Stimulated activated CD4-positive, alpha-beta T cell treated with anti-CD3 and anti-CD28 coated beads, Interleukin-1b, Interleukin-23, amount 100 ng/mL, for 4 hours (primary cell): ENCODE measurements at places on chromosomes 5 and 9.

DNA sequence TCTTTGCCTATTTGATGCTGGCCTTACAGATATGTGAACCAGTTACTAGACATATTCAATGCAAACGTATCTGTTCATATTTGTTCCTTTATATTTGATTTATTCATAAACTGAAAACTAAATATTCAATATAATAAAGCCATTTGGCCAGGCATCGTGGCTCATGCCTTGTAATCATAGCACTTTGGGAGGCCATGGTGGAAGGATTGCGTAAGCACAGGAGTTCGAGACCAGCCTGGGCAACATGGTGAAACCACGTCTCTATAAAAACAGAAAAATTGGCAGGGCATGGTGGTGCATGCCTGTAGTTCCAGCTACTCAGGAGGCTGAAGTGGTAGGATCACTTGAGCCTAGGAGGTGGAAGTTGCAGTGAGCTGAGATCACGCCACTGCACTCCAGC, 49.2 kb upstream of the CTNNAL1 start:
- no peak for DNase-seq

GRCh38 chr5:147887026-147887627, 8.6 kb downstream of the SCGB3A2 start:
- DNase-seq, result no peak

DNA sequence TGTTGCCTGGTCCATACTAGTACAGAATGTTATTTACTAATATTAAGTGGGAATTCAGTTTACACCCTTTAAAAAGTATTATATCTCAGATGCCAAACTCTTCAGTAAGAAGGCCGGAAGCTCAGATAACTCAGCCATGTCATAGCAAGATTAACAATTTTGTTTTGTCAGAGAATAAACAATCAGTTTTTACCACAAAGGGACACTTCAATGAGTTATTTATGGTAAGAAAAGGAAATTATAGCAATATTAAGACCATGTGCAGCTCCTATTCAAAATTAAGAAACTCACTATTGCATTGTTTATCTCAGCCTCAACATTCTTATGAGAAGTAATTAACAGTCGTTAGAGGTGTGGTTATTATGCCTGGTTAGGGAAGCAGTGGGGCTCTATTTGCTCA, 13.1 kb upstream of the ARL15 start:
- no peak for DNase-seq

GRCh38 chr5:169183576-169183975, 117.4 kb downstream of the SLIT3 start:
- DNase-seq, result no peak

DNA sequence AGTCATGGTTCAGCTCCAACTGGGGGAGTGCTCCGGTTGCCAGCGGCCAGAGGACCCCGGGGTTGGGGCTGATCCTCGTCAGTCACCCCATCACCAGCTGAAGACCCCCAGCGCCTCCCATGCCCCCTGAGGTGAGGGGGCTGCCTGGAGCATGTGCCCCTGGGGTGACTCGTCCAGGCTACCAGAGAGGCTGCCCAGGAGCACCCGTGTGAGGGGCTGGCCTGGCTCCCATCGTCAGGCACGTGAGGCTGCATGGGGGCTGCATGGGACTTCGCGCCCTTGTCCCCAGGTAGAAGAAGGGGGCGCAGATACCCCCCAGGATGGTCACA, 46.4 kb upstream of the EGFL7 start:
- no peak for DNase-seq

DNA sequence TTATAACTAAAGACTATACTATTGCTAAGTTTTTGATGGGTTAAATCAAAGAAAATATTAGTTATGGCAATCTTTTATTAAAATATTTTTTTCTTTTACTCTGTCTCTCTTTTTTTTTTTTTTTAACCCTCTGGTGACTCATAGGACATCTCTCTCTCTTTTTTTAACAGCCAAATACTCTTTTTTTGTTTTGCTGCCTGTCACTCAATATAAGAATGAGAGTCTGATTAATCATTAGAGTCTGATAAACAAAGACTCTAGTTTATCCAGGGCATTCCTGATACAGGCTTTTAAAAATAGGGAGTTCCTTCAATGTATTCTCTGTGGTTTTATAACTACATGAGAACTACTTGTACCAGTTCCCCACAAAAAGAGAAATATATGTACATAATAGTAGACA, 77.3 kb downstream of the SLC38A9 start:
- DNase-seq, result no peak

GRCh38 chr5:2277886-2278285, 395.2 kb upstream of the IRX4 start:
- DNase-seq, result no peak

GRCh38 chr9:89843074-89843473, 238.3 kb downstream of the GADD45G start:
- no peak for DNase-seq

DNA sequence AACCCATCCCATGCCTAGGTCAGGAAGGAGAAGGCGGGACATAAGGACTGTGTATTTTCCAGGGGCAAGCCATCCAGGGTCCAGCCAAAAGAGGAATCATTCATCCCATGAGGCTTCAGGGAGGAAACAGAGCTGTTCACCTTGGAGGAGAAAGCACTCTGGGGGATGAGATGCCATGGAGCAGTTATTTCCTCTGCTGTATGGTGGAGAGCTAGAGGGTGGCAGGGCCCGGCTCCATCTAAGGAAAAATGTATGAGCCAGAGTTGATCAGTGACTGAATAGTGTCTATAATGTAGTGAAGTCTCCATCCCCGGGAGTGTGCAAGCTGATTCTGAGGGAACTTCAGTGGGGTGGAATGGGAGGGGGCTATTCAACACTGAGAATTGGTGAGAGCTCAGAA, 8.0 kb downstream of the ENHO start:
- no peak for DNase-seq

DNA sequence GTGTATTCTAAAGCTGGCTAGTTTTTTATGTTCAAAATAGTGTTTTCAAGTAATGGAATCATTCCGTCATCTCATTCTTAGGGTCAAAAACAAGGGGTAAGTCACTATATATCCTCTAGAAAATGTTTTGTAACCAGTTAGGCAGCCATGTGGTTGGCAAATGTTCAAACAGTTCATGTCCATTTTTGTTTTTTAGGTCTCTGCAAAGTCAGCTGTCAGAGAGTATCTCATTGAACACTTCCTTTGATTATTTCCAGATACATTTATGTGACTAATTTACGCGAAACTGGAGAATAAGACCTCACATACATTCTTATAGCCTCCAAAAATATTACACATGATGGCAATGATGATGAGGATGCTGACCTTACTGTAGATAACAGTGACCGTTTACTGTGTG, 50.4 kb downstream of the TRIO start:
- DNase-seq, result no peak

- no peak for DNase-seq
Observed at GRCh38 chr5:4921929-4922328, 218.2 kb upstream of the ADAMTS16 start.

GRCh38 chr5:7493081-7493480, 97.1 kb downstream of the ADCY2 start:
- DNase-seq, result no peak

DNA sequence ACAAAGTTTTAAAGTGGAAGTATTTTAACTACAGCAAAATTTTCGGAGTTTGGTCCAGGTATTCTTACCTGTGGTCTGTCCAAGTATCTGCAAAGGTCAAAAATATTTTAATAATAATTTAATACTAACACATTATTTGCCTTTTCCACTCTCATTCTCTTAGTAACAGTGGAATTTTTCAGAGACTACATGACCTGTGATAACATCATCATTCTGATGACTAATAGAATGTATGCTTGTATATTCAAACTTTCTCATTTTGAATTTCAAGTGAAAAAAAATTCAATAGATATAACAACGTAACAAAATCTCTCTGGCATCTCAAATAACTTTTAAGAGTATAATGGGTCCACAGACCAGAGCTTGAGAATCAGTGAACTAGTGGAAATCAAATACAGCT, 78.3 kb downstream of the FBXL17 start:
- no peak for DNase-seq

GRCh38 chr5:115855959-115856358, 14.2 kb downstream of the AP3S1 start:
- DNase-seq, result no peak

- no peak for DNase-seq
Observed at GRCh38 chr9:111386386-111386785, 56.4 kb upstream of the OR2K2 start.

DNA sequence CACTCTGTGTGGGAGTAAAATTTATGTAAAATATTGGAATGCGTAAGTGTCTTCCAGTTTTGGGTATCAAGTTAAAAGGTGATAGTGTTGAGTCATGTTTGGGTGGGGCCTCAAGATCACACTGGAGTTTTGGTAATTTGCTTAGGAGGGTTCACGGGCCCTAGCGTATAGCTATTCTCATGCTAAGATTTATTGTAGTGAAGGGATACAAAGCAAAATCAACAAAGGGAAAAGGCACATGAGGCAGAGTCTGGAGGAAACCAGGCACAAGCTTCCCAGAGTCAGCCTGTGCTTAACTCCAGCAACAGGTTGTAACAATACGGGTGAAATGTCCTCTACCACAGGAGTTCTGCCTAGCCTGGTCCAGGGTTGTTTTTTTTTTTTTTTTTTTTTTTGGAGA, 20.2 kb downstream of the HSPA4 start:
- DNase-seq, result no peak

GRCh38 chr5:157658893-157659292, 6.7 kb upstream of the SOX30 start:
- no peak for DNase-seq

GRCh38 chr9:112015149-112015548, 118.5 kb downstream of the UGCG start:
- DNase-seq, result no peak

DNA sequence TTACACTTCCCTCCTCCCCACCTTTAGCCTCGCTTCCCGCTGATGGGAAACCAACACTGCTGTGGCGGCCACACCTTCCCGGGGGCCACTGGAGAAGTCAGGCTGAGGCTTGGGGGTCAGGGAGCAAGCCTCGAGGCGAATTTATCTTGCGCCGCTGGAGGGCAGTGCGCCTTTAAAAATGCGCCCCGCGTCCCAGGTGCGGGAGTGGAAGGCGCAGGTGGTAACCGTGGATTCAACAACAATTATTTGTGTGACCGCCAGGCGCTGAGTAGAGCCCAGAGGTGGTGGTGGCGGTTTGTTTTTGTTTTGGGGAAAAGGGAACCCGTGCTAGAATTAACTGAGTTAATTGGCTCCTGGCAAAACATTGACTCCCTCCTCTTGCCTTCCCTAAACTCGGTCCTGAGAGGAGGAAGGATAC, 1.1 kb downstream of the CFAP77 start:
- peak; percentile 49 for DNase-seq

DNA sequence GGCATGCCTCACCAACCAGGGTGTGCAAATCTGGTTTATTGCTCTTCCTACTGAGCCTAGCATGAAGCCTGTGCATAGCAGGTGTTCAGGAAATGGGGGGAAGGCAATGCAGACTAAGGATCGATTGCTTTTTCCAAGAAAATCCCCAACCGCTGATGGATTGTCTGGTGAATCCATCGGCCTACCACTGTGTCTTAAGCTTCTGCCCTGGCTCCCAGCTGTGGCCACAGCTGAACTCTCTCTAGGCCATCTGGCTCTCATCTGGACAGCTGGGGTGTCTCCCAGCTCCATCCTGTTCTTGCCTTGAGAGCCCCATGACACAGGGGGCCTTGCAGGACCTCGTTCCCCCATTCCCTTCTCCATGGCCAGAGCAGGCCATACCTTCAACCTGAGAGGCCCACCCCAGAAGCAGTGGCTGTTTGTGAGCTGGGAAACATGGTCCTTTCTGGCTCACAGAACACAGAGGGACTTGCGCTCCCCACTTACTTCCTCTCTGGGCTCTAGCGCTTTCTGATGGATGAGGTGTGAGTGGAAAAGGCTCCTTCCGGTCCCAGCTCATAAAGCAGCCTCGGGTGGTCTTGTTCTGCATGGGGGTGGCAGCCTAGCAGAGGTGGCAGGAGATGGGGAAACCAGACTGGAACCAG, 41.8 kb downstream of the COL27A1 start:
- DNase-seq, result no peak

- DNase-seq, result no peak
Observed at GRCh38 chr5:91053741-91054025, 329.4 kb downstream of the ARRDC3 start.

DNA sequence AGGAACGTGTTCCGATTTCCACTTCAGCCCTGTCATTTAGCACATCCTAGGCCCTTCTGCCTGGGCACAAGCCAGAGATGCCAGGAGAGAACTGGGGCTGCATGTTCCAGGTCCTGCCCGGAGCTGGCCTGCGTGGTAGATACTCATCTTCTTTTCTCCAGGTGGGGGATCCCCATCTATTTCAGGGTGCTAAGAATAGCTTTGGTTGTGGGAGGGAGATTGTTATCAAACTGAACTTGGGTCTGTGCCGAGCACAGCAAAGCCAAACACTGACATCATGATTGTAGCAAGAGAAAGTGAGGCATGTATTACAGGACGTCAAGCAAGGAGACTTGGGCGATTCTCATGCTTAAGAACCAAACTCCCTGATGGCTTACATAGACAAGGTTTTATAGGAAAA, 18.2 kb downstream of the C9orf153 start:
- DNase-seq, result no peak

DNA sequence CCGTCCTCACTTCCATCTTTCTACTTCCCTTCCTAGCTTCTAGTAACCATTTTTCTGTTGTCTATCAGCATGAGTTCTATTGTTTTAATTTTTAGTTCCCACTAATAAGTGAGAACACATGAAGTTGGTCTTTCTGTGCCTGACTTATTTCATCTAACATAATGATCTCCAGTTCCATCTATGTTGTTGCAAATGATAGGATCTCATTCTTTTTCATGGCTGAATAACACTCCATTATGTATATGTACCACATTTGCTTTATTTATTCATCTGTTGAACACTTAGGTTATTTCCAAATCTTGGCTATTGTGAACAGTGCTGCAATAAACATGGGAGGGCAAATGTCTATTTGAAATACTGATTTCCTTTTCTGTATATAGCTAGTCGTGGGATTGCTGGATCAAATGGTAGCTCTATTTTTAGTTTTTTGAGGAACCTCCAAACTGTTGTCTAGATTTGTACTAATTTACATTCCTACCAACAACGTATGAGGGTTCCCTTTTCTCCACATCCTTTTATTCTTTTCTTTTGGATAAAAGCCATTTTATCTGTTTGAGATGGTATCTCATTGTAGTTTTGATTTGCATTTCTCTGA, 50.3 kb downstream of the NSD1 start:
- DNase-seq, result no peak

- no peak for DNase-seq
Observed at GRCh38 chr5:135375040-135375793, 23.8 kb downstream of the MACROH2A1 start.

DNA sequence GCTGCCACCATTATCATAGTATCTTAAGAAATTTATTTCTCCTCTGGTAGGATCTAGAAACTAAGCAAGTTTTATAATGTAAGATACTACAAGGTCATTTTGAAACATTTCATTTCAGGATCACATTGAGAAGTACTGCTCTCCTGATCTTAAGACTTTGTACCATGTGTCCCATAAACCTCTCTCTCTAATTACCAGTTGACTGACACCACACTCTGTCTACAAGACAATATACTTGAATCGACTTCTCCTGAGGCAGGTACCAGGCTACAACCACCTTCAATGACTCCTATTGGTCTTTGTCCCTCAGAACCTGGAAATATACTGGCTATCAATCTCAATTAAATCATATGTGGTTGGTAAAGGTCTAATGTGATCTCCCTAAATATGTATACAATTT, 597.0 kb downstream of the PTPRD start:
- no peak for DNase-seq

GRCh38 chr5:40492056-40492455, 187.7 kb upstream of the PTGER4 start:
- no peak for DNase-seq

- DNase-seq, result no peak
Observed at GRCh38 chr5:177538876-177539275, 15.5 kb downstream of the FAM193B start.

- DNase-seq, result no peak
Observed at GRCh38 chr9:27451207-27451797, 72.8 kb upstream of the IFNK start.
